ENCODE measurements at places on chromosomes 6 and 20.

GRCh38 chr20:21571841-21572690, 58.2 kb upstream of the NKX2-2 start:
- DNase-seq: no peak

GRCh38 chr6:5905431-5906339, 101.0 kb downstream of the NRN1 start:
- no peak for DNase-seq

GRCh38 chr6:111799576-111800258, 73.5 kb downstream of the FYN start:
- no peak for DNase-seq

- DNase-seq: no peak
Observed at GRCh38 chr6:112398686-112399085, 51.6 kb downstream of the RFPL4B start.

DNA sequence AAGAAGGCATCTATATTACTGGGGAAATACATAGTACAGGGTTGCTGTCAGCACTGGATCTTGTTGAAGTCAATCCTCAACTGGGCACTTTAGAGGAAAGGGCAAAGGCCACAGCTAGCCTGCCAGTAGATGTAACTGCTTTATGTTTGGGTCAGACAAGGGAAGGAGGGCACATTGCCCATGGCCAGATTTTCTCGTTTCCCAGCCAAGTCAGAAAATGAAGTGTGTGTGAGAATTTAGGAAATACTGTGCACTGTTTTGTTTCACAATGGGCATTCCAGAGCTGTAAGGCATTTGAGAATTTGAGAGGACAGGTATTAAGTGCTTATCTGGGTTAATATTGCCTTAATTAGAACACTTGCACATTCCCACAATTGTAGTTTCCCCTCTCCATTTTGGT, 183.9 kb upstream of the MCHR2 start:
- no peak for DNase-seq

- no peak for DNase-seq
Observed at GRCh38 chr6:43768506-43768860, 1.5 kb upstream of the VEGFA start.

DNA sequence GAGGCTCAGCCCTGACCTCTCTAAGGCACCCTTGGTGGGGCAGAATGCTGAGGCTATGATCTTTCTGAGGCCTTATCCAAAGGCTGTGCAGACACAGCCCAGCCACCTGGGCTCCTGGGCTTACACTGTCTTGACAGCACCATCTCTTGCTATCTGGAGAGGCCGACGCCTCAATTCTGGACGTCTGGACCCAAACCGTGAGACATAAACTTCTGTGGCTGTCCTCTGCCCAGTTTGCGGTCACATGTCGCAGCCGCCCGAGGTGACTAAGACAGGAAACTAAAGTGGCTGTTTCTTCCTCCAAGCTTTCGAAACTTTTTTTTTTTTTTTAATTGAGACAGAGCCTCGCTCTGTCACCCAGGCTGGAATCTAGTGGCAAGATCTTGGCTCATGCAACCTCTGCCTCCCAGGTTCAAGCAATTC, 49.3 kb downstream of the PRR18 start:
- DNase-seq: no peak

DNA sequence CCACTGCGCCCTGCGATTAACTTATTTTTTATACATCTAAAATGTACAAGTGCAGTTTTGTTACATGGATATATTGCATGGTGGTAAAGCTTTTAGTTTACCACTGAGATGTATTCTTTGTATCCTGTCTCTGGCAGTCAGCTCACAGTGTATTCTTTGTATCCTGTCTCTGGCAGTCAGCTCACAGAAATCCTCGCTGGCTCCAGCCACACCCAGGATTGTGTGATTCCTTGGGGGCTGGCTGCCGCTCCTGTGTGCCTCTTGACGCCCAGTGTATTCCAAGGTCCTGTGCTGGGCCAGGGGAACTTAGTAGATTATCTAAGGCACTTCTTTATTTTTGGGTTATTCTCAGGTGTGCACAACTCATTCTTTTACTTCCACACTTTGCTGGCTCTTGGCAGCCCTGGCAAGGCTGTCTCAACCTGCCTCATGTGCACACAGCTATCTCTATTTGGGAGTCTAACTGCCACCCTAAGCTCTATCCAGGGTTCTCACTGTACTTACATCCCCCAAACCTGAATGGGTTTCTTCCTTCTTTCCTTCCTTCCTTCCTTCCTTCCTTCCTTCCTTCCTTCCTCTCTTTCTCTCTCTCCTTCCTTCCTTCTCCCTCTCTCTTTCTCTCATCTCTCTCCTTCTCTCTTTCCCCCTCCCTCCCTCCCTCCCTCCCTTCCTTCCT, 12.4 kb upstream of the RNF24 start:
- DNase-seq: no peak

All from spinal cord (tissue), 10 donors.